Right hindlimb (tissue), 1 donor: ENCODE measurements at places on chromosomes 7 and 10.

DNA sequence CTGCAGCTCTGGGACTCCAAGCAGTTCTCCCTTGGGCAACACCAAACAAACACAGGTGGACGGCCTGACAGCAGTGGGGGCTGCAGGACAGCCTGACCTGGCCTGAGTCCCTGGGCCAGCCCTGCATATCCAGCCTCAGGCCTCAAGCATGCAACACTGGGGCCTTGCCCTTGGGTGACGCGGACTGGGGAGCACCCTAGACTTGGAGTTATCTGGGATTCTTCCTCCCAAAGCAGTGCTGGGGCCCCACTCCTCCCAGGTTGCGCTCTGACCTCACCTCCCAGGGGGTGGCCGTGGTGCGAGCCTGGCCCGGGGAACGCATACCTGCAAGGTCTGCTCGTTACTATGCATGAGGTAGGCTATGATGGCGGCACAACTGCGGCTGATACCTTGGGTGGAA is 6.2 kb upstream of the TMEM120A start:
- DNase-seq: no peak

DNA sequence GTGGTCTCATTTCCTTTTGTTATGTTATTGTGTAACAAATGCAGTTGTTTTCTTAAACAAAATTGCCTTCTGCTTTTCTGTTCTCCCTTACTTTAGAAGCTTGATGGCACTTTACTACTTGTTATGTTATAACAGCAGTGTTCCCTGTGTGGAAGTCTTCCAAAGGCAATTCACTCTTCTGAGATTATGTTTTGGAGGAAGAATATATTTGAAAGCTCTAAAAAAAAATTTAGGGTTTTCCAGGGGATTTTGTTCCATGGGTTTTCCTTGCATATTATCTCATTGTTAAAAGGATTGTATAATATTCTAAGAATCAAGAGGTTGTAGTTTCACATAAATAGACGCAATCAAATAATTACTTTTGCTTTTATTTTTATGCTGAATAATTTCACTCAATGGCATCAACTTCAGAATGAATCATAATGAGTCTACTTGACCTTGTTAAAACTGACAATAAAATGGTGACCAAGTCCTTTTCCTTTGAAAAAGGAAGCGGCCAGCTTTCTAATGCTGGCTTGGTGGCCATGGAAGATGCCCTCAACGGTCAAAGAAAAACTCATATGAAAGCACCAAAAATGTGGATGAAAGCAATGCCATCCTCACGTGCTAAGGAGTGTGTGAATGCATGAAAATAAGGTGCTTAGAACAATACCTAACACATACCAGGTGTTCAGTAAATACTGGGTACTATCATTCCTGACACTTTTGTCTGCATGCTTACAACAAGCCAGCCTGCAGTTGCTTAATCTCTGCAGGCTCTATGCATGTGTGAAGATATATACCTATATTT is 92.4 kb upstream of the KLF6 start:
- DNase-seq: no peak

GRCh38 chr10:21519941-21520436 is 5.5 kb downstream of the SKIDA1 start:
- peak; percentile 57 for DNase-seq

- no peak for DNase-seq
Measured at GRCh38 chr10:113007343-113007771, 57.3 kb downstream of the TCF7L2 start.

- no peak for DNase-seq
Measured at GRCh38 chr10:102436312-102436711, 3.9 kb upstream of the CUEDC2 start.

GRCh38 chr10:79051766-79052165 is 17.0 kb upstream of the ZMIZ1 start:
- DNase-seq: peak; percentile 6

DNA sequence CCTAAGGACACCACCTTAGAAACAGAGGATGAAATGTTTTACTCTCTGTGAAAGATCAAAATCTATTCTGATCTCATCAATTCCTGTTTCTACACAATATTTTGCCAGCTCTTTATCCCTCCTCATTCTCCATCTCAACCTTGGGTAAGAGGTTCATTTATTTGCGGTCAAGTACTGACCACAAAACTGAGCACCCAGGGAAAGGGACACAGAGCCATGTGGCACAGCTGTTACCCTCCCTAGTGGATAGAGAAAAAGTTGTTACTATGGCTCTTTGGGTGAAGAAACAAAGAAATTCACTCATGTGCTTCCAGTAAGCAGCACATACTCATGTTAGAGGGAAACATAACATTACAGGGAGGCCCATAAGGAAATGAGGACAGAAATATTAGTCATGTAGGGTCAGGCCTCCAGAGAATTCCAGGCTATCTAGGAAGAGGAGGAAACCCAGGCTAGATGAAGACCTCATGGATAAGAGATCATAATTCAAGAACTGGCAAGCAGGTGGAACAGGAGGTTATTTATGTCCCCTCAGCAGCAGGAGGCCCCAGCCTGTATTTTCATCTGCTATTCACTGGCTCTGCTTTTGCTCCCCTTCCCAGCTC is 114.5 kb downstream of the ATE1 start:
- DNase-seq: no peak

- DNase-seq: no peak
Measured at GRCh38 chr7:40793132-40793531, 658.3 kb downstream of the SUGCT start.

GRCh38 chr7:128821724-128822123 is 8.5 kb upstream of the FLNC start:
- no peak for DNase-seq

GRCh38 chr10:47241256-47241655 is 58.7 kb upstream of the GDF10 start:
- no peak for DNase-seq

- DNase-seq: no peak
Measured at GRCh38 chr10:71351628-71352319, 32.7 kb downstream of the SLC29A3 start.

GRCh38 chr10:84783386-84783785 is 455.0 kb downstream of the CCSER2 start:
- peak; percentile 29 for DNase-seq

GRCh38 chr7:8441106-8441965 is 7.9 kb downstream of the NXPH1 start:
- no peak for DNase-seq

- DNase-seq: no peak
Measured at GRCh38 chr7:157479326-157479725, 142.5 kb downstream of the DNAJB6 start.

DNA sequence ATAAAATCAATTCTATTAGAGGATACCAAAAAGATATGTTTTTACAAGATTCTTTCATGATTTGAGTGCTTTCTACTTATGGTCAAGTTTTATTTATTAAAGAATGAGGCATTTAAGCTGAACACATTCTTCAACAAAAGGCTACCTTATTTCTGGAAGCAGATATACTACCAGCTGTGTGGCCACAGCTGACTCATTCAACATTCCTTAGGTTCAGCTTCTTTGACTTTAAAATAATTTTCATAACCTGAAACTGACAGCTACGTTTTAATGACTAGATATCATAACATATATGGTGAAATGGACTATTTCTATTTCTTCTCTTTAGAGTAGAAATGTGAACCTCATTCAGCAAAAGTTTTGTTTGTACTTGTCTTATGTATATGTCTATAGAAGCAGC is 414.2 kb upstream of the SEMA3C start:
- DNase-seq: no peak

- no peak for DNase-seq
Measured at GRCh38 chr10:106189292-106189691, 975.2 kb downstream of the SORCS1 start.

GRCh38 chr10:95451150-95451549 is 110.0 kb downstream of the SORBS1 start:
- DNase-seq: no peak

- DNase-seq: peak; percentile 32
Measured at GRCh38 chr7:24665564-24666294, 91.5 kb downstream of the GSDME start.

DNA sequence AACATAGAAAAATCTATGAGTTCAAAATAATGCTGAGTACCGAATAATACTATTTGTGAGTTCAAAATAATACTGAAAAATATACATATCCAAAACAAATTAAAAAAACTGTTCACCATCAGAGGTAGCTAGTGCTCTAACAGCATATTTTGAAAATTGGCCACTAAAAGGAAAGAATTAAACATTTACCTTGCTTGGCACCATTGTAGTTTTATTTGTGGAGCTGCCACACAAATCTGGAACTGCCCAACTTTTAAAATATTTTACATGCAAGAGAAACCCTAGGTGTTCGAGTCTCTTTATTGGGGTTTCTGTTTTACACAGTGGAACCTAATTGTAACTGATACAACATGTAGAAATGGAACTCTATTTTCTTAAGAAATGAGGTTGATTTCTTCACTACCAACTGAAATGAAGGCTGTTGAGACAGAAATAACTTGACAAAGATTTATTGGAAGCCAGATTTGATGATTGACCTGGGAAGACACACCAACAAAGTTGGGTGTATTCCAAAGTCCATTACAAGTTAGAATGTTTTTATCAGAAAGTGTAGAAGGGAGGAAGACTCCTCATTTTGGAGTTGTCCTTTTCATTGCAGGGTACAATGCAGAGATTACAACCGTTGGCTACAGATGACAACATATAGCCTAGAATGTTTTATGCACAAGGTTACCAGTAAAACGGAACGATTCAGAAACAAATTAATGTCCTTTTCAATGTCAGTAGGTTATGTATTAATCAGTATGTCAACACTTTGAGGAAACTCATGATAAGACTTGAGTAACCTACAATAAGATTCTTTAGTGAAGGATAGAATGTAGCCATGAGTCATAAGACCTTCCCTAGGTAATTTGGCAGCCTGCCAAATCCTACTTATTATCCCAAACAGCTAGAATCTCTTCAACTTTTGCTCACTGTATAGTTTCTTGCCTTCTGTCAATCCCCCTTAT is 73.8 kb upstream of the PAPSS2 start:
- no peak for DNase-seq

- DNase-seq: no peak
Measured at GRCh38 chr10:121648059-121648458, 49.8 kb upstream of the FGFR2 start.

- no peak for DNase-seq
Measured at GRCh38 chr7:30787486-30787885, 16.3 kb downstream of the MINDY4 start.

GRCh38 chr7:30278849-30279652 is 5.3 kb upstream of the ZNRF2 start:
- no peak for DNase-seq

DNA sequence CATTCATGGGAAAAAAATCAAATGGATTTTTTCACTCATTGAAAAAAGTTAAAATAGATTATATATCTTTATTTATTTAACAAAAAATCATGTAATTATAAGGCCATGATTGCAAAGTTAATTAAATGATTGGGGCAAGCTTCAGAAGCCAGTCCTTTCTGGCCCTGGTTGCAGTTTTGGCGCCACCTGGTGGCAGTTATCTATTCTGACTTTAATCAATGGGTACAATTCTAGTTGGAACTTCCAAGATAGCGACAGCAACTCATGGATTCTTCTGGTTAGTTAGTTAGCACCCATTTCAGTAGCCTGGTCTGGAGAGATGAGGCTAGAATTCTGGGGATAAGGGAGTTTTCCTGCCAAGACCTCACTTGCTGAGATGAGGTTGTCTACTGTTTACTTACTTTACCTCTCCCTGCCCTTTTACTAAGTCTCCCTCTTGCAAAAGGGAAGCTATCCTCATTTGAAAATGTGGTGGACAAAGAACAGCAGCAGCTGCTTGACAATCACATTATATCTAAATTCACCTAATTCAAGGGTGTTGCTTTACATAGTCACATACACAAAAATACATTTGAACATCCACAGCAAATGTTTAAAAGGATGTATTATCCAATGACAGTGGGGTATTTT is 42.3 kb downstream of the NOC3L start:
- DNase-seq: peak; percentile 65

- DNase-seq: no peak
Measured at GRCh38 chr7:136002802-136003201, 25.6 kb upstream of the MTPN start.

GRCh38 chr7:139482662-139483466 is 609 bp downstream of the KLRG2 start:
- DNase-seq: peak; percentile 26

- no peak for DNase-seq
Measured at GRCh38 chr10:33859319-33860022, 525.0 kb upstream of the NRP1 start.

DNA sequence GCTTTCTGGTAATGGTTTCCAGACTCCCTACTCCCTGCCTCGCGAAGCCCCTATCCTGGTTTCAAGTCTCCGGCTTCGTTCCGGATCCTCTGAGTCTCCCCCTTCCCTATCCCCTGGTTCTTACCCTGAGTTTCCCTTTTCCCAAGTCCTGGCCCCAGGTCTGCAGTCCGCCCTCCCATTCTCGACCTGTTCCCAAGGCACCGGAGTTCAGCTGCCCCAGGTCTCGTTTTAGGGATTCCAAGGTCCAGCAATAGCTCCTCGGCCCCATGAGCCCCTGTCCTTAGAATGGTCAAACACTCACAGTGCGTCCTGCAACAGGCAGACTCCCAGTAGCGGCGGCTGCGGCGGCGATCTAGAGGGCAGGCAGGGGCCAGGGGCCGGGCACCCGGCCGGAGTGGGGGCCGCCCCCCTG is 274 bp downstream of the PITX3 start:
- no peak for DNase-seq

GRCh38 chr7:88759230-88760135 is at the start of gene ZNF804B:
Gene ZNF804B, plus strand, starts transcription at chr7:88759700. Its CDS starts 277 bp downstream, at chr7:88759977.
- DNase-seq: peak; percentile 48

GRCh38 chr7:98771519-98771918 is 98.3 kb downstream of the TMEM130 start:
- peak; percentile 74 for DNase-seq

DNA sequence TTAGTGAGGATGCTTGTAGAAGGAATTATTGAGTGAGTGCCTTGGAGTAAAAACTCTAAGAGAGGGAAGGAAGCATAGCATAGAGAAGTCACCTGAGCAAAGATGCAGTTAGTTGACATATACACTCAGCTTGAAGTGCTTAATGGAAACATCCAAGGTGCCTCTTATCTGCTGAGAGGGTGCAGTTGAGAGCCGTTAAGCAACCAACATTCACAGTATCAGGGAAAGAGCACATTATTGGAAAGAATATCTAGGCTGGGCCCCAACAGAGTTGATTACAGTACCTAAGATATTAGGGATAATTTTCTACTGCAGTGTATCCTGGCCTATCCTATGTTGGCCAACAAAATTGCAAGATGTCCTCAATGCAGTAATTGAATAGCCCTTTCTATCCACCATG is 302.0 kb downstream of the ETV1 start:
- no peak for DNase-seq

DNA sequence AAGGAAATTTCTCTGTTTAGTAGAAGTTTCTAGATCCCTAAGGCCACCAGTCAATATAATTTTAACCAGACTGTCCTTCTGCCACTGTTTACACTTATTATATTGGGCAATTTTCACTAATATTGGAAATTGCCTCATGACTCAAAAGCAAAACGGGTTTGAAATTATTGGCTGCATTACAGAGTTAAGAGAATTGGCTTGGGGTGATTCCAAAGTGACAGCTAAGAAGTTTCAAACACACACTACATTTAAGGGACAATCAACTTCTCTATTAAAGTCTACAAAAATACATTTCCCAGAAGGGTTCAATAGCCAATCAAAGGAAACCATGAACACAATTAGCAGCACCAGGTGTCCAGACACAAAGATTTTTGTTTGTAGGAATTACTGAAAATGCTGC is 111.9 kb downstream of the NEBL start:
- no peak for DNase-seq
